ENCODE measurements at places on chromosomes 6 and 20. TPM values are rescaled to one million over a fixed set of nuclear protein-coding genes. Genes with fewer than 3 reads are reported as not detected.

Gene EYS
- total RNA-seq, result not detected

Gene GNRH2
- total RNA-seq, result 0.46 TPM

Gene GTF2H4
- 69.6 TPM for total RNA-seq

Gene SMPDL3A
- total RNA-seq, result 0.22 TPM

Gene NKAPL
- total RNA-seq, result 0.32 TPM

Gene IL17A
- 3.9 TPM for total RNA-seq

Gene ZSCAN23
- 0.69 TPM for total RNA-seq

Gene CD24
- total RNA-seq, result 1.7 TPM

Gene STMND1
- total RNA-seq, result not detected

Gene RGS17
- total RNA-seq, result not detected

Gene TRIM40
- not detected for total RNA-seq

Gene KCNQ2
- not detected for total RNA-seq

Gene EFCAB8
- 0.25 TPM for total RNA-seq

Gene OR5V1
- not detected for total RNA-seq

Gene PLN
- not detected for total RNA-seq
